ENCODE measurements at places on chromosomes 12 and 14.

GRCh38 chr12:110403976-110404682, 621 bp upstream of the ANAPC7 start:
- DNase-seq = peak; percentile 84

DNA sequence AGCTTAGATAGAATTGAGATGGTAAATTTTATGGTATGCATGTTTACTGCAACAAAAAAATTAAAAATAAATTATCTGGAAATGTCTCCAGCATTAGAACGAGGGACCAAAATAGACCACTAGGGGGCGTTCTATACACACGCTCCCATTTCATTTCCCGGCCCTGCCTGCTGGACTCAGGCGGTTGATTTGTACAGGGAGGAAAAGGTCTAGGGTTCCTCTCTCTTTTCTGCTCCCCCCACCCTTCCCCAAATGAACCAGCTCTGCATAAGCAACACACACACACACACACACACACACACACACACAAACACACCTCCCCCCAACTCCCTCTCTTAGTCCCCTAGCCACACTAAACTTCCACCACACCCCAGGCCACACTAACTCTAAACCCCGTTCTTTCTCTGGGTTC, 7.8 kb upstream of the DTX1 start:
- peak; percentile 64 for DNase-seq

DNA sequence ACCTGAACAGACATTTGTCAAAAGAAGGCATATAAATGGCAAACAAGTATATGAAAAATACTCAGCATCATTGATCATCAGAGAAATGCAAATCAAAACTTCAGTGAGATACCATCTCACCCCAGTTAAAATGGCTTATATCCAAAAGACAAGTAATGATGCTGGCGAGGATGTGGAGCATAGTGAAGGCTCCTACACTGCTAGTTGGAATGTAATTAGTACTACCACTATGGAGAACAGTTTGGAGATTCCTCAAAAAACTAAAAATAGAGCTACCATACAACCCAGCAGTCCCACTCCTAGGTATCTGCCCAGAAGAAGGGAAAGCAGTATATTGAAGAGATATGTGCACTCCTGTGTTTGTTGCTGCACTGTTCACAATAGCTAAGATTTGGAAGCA, 146.1 kb downstream of the TGFB3 start:
- DNase-seq = no peak

DNA sequence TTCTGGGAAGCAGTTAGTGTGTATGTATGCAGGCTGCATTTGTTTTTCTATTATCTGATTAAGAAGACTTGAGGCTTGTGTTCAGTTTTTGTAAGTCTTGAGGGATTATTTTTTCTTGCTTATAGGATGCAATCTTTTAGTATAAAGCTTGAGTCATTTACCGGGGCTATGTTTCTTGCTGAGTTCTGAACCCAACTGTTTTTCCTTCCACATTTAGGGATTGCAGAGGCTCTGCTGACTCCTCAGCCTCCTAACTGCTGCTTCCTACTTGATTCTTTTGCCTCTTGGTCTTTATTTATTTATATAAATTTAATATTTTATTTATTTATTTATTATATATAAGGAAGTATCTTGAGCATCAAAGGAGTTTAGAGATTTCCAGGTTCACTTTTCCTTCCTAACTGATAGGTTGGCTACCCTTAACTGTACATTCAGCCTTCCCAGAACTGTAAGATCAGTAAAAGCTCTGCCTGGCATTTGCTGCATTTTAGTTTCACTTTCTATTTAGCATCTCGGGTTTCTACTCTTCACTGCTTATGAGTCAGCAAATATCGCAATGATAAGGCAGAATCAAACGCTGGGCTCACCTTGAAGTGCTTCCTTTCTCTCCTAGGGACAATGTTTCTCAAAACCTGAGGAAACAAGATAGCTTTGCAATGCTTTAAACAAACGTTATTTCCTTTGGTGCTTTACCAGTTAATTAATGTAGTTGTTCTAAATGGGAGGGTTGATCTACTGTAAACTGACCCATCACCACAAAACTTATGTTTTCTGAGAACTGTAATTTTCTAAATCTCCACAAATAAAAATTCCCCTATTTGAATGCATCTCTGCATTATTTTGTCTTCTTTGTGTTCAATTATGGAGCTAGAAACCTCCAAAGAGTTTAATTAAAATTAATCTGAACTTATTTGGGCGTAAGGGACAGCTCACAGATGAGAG, 1183.7 kb upstream of the TMEM132C start:
- DNase-seq = peak; percentile 84

DNA sequence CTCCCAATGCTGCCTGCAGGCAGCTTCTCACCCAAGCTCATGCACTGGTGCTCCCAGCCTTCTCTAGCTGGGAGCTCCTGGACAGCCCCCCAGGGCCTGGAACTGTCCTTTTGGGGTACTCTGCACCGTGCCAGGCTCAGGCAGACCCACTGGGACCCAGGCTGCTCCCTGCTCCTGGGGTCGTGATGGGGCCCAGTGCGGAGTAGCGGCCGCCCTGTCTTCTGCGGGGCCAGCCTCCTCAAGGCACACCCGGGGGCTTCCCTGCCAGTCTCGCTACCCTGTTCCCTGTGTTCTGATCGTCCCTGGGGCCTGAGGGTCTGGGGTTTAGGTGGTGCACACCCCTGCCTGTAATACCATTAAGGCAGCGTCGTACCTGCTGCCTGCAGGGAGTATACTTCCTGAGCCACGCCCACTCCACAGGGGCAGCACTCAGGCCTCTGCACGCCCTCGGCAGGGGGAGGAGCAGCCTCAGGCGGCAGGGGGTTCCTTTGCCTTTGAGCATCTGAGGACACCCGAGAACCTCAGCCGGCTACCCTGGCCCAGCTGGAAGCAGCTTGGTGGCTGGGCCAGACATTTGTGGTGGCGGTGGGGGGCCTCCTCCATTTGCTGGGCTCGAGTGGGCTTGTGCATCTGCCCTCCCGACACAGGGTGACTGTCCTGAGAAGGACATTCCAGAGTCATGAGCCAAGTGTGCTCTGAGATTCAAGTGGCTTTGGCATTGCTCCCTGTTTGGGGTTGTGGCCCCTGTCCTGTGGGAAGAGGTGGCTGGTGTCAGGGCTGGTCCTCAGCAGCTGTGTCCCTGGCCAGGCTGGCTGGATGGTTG, 9.2 kb upstream of the CRIP2 start:
- DNase-seq = peak; percentile 93

DNA sequence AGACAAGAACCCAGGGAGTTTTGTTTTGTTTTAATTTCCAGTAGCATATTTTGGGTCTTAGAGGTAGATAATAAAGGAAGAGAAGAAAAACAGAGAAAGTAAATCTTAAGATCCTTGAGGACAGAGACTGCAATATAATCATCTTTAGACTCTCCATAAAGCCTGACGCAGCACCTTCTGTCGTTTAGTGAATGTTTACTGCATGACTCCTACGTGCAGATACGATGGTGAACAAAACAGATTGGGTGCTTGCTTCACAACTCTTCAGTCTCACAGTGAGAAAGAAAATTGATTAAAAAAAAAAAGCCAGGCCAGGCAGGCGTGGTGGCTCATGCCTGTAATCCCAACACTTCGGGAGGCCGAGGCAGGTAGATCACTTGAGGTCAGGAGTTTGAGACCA, 86.9 kb downstream of the STON2 start:
- no peak for DNase-seq

GRCh38 chr12:53752192-53752601, 418 bp upstream of the CISTR start:
- DNase-seq = no peak

GRCh38 chr14:49679271-49679670, 8.7 kb downstream of the POLE2 start:
- no peak for DNase-seq

- peak; percentile 37 for DNase-seq
These were observed 9.0 kb upstream of the KRT71 start for GRCh38 chr12:52561880-52562449.

- no peak for DNase-seq
These were observed 152.3 kb upstream of the EGLN3 start for GRCh38 chr14:34103176-34103575.

DNA sequence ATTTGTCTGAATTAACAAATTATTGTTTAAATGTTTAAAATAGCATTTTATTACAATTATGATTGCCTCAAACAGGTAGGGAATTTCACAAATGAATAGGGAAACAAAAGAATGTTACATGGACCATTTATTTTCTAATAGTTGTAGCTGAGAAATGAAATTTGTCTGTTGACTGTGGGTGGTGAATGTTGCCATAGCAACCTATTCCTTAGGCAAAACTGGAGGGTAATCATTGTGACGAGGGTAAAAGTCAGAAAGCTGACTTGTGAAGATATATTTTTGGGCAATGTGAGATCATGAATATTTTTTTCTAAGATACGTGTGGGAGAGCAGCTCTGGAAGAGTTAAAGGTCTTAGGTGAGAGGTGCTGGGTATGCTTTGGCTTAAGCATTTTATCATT, 24.2 kb upstream of the CLEC14A start:
- peak; percentile 85 for DNase-seq

- DNase-seq = no peak
These were observed 184.7 kb upstream of the OTX2 start for GRCh38 chr14:56995010-56995409.

GRCh38 chr12:5246196-5246595, 185.7 kb upstream of the NTF3 start:
- DNase-seq = no peak

- DNase-seq = no peak
These were observed 211.5 kb downstream of the PHLDA1 start for GRCh38 chr12:75820071-75820470.

GRCh38 chr14:54173802-54174201, 217.2 kb upstream of the BMP4 start:
- DNase-seq = no peak

GRCh38 chr12:104624529-104624928, 167.8 kb downstream of the CHST11 start:
- DNase-seq = no peak

DNA sequence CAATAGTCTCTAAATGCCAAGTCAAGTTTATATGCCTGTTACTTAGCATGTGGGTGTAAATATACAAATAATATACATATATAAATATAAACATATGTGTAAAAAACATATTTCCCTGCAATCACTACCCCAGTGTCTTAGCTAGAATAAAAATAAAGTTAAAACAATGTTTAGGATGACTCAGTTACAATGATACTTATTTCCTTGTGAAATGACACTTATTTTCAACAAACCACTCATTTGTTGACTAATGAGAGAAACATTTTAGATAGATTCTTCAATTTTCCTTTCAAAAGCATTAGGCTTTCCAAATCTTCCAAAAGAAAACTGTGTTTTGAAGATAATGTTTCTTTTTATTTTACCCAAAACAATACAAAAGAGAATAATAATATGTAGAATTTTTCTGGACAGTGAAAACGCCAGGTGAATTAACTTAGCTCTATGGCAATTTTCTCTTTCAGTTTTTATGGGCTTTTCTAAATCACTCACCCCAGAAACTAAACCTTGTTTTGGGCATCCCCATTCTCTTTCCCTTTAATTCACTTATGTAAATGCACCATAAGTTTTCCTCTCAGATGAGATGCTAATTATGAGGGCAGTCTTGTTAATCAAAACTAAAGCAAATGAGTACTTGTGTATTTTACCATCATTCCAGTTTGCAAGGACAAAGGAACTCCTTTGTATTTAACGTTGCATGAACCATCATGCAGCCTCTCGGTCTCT, 465.9 kb downstream of the BCAT1 start:
- no peak for DNase-seq

- DNase-seq = no peak
These were observed 21.7 kb downstream of the BORCS5 start for GRCh38 chr12:12378616-12379015.

GRCh38 chr12:115402443-115403180, 718.6 kb upstream of the TBX3 start:
- DNase-seq = no peak

GRCh38 chr12:113291586-113291985, 43.3 kb downstream of the SLC8B1 start:
- DNase-seq = no peak

DNA sequence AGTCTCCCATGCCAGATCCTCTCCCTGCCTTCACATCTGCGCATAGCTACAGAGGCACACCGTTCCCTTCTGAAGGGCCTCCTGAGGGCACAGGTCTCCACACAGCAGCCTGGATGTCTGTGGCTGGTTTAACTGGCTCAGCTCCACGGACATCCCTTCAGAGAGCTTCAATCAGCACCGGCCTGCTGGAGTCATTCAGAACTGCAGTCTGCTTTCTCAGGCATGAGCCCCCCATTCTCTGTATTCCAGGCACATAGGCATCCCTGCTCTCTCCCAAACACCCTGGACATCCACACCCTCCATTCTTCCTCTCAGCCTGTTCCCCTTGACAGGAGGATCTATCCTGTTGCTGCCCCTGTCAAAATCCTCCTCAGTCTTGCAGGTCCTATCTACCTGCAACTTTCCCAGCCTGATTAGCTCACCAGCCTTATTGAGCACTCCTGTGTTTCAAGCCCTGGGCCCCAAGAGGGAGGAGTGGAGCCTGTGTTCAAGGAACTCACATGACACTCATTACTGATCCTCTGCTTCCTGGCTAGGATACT, 2.9 kb upstream of the DHRS2 start:
- DNase-seq = no peak

GRCh38 chr12:6866920-6867412, 365 bp upstream of the TPI1 start:
- peak; percentile 62 for DNase-seq

GRCh38 chr12:122099856-122100255, 21.3 kb downstream of the MLXIP start:
- peak; percentile 79 for DNase-seq

GRCh38 chr14:63760014-63760413, 32.1 kb upstream of the SGPP1 start:
- no peak for DNase-seq

DNA sequence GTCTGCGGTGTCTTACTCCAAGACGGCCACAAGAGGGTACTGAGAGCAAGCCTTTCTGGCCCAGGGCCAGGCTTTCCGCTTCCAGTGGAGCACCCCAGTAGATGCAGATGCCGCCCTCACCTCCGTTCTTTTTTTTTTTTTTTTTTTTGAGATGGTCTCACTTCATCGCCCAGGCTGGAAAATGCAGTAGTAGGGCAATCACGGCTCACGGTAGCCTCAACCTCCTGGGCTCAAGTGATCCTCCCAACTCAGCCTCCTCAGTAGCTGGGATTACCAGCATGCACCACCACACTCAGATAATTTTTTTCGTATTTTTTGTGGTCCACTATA, 5.6 kb upstream of the LBHD2 start:
- peak; percentile 85 for DNase-seq

DNA sequence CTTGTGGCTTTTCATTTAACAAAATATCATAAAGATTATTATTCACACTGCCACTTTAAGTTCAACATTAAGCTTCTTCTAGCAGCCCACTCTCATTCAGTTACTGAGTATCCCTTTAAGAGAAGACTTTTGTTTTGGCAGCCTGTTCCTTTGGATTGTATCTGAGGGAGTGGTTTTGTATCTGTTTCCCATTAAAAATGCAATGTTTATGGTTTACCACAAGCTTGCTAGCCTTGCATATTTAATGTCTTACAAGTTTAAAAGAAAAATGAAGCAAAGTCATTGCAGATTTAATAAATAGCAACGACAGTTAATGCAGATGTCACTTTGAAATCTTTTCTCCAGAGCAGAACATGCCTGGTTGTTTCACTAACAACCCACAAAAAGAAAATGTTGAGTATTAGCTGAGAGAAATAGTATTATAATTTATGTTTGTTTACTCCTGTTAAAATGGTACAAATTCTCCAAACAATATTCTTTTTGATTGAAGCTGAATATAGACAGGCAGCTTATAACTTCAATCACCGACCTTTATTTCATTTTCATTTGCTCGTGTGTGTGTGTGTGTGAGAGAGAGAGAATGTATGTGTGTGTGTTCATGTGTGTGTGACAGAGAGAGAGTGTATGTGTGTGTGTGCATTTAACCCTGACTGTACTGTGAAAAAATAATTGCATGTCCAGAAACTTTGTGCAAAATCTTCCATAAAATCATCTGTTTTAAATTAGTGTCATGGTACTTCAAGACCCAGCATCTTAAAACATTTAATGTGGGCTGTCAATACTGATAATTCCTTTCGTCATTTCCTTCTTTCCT, 1.8 kb downstream of the DCN start:
- no peak for DNase-seq
